ENCODE measurements at places on chromosomes 3 and 15.

DNA sequence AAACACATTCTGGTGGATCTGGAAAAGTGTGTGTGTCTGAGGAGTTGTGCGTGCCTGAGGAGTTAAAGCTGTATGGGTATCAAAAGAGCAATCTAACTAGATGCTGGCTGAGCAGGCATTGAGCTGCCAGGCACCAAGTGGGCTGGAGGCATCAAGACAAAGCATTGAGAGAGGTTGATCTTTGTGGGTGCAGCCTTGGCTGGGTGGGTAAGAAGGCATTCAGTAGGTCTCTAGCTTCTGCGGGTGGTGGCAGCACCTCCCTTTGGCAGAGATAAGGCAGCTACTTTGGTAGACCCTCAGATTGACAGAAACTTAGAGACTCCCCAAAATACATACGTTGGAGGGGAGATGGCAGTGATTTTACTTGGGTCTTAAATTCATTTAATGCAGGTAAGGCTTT is 15.8 kb upstream of the TMEM212 start:
- DNase-seq = no peak

- no peak for DNase-seq
Measured at GRCh38 chr3:32229565-32229964, 8.9 kb upstream of the CMTM8 start.

DNA sequence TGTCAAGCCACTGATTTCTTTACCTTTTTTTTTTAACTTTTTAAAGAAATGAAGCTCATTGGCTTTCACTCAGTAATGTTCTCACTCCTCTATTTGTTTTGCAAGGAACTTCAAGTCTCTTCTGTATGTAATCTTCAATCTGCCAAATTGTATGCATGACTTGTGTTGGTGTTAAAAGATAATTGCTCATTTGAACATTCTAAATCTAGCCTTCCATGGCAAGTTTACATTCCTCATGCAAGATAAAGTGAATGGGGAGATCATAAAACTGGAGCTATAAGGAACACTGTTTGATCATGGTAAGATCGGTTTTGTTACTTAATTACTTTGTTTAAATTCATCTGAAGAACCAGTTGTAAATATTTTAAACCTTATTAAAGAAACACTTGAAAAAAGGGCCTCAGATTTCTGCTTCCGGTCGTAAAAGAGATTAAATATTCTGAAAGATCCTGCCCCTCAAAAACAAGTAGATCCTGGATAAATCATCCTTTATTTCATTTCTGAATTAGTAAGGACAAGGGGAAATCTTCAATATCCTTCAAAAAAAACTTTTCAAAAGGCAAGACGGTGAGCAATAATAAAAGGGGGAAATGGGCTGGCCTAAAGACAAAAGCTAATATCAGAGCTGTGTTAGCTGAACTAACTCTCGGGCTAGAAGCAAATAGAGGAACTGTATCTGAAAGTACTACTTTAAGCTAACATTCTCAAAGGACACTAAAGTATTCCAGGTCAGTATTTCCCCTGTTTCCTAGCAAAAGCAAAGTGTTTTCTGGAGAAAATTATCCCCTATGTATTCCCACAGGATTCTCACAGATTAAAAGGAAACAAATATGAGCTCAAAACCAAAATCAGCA is 107.0 kb upstream of the ATP11B start:
- no peak for DNase-seq

DNA sequence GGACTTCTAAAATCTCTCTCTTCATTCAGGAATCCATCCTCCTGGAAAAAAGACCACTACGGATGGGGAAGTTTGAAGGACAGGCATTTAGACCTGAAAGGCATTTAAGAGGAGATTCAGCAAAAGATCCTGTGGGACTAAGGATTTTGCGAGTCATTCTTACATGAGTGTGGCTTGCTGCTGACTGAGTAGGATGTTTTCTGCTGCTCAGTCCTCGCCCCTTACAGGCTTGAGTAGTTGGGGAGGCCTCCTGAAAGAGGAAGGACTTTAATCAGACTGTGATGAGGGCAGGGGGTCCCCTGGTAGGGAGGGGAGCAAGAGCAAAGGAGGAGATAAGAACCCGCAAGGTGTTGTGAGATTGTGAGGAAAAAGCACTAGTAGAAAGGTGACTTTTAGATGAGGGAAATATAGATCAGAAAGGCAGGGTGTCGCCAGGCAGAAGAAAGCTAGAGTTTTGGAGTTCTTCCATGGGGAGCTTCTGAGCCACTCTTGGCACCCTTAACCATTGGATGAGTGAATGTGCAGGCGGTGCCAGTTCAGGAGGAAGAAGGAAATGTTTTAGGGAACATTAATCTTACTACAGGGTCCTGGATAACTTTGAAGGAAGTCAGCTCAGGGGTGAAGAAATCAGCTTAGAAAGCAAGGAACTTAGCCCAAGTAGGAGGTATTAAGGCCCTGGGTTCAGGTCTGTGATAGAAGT is 171.1 kb downstream of the RORA start:
- DNase-seq = no peak

DNA sequence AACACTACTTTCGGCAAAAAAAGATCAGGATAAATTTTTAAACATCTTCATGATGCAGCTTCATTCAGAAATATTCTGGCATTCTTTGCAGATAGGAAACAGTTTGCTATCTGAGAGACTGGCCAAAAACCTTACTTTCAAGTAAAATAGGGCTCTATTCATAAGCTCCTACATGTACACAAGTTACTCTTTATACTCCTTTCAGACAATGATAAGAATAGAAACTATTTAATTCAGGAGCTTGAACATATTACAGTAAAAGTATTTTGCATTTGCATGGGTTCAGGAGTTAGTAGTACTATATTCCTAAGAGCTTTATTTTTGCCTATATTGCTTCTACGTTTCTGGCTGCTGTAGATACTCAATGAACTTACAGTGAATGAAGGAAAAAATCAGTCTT is 70.5 kb downstream of the PLOD2 start:
- DNase-seq = no peak

DNA sequence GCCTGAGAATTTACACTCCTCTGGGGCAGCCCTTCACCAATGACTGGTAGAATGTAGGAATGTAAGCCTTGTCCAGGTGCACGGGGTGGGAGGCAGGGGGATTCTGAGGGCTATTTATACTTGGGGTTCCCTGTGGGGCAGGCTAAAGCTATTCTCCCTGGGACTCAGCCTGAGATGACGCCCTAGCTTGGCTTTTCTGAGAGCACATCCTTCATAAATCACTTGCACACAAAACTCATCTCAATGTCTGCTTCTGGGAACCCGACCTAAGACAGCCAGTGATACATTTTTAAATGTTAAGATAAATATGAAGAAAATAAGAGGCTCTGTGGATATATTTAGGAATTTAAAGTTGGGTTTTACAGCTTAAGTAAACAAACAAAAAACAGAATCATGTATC is 16.6 kb downstream of the TMEM158 start:
- no peak for DNase-seq

GRCh38 chr15:59632714-59633113 is 21.1 kb downstream of the GCNT3 start:
- no peak for DNase-seq

DNA sequence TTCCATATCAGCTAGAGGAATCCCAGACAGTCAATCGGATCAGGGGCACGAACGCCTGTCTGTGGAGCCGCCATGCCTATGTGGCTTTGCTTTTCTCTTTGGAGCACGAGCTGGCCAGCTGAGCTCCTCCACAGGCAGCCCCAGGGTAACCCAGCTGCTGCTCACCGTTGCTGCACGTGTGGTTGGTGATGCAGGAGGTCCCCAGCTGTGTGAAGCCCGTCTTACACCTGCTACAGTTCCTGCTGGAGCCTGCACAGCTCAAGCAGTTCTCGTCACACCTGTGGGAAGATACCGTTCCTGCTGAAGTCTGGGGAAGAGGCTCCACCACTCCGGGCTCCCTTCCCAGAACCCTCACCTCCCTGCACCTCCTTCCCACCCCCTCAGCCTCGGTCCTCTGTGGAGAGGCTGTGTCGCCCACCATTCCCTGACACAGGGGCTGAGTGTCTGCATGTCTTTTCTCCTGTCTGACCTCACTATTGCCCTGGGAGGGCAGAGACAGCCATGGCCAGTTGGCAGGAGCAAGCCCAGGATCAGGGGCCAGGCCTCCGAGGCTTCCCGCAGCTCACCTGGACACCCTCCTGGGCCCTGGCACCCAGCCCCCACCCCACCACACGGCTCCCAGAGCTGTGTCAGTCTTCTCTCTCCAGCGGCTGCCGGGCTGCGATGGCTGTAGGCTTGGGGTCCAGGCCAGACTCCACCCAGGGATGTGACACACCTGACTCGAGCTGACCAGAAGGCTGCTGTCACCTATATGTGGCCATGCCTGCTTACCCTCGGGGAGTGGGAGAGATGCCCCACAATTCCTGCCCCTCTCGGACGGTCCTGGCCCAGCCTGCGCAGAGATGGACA is 12.2 kb upstream of the SNRPA1 start:
- no peak for DNase-seq

DNA sequence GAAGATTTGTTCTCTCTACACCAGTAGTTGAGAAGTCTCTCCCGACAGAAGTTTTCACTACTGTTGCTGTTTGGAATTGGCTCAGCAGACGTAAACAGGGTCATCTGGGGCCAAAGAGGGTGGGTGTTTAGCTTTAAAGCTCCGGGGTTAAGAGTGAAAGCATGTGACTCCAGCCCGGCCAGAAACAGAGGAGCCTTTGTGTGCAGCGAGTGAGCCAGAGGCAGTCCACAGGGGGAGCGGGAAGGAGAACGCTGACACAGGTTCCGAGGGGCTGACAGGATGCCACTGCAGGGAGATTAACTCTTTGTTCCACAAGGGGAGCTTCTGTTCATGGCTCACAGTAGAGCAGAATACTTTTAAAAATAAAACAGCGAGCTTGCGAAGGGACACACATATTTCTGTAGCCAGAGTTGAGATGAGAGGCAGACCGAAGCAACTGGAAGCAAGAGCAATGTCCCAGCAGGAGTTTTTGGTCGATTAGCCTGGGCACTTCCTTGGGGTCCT is 26.9 kb downstream of the BMF start:
- DNase-seq = no peak

DNA sequence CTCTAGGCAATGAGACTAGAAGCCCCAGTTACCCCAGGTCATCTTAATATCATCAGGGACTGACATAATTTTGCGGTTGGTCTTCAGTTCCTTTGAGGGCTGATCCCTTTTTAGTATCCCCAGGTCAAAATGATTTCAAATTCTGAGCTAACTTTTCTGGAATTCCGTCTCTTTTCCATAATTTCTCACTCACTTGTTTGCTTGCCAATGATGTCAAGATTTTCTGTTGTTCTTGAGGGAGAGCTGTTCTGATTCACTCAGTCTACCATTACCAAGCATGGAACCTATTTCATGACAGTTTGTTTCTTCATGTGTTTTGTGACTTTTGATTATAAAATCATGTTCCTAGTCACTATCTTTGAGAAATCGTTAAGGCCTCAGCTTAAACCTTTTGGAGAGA is 190.5 kb upstream of the LYSMD4 start:
- DNase-seq = no peak

DNA sequence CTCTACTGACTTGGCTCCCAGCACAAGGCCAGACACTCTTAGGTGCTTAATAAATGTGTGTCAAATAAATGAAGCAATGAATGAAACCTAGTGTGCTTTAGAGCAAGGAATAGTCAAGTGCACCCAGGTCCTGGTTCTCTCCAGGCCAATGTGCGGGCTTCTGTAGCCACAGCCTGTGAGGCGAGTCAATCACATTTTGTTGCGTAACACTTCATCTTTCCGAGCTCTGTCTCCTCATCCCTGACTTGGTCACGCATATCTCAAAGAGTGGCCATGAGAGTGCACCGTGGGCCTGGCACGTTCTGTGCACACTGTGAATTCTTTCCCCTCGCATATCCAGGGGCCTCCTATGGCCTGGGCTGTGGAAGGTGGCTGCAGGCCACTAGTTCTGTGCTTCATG is 11.4 kb upstream of the SH3GL3 start:
- no peak for DNase-seq

GRCh38 chr3:38059148-38059547 is 20.1 kb downstream of the DLEC1 start:
- DNase-seq = no peak

DNA sequence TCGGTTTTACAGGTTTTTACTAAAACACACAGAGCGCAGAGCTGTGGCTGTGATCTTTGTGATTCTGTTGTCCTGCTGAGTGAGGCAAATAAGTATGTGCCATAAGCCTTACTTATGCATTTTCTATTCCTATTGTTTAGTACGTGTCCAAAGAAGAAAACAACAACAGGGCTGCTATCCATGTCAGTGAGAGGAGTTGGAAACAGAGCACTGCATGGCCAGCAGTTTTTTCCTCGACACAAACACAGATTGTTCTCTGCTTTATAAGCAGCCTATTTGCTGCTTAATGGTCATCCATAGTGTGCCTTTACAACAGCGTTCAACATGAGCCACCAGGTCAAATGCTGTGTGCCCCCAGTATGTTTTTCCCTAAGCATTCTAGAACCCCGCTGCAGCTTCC is 79.8 kb downstream of the SHQ1 start:
- no peak for DNase-seq

- DNase-seq = no peak
Measured at GRCh38 chr3:23217872-23218554, 14.9 kb downstream of the UBE2E2 start.

- no peak for DNase-seq
Measured at GRCh38 chr3:77917225-77917624, 877.3 kb downstream of the ROBO2 start.

DNA sequence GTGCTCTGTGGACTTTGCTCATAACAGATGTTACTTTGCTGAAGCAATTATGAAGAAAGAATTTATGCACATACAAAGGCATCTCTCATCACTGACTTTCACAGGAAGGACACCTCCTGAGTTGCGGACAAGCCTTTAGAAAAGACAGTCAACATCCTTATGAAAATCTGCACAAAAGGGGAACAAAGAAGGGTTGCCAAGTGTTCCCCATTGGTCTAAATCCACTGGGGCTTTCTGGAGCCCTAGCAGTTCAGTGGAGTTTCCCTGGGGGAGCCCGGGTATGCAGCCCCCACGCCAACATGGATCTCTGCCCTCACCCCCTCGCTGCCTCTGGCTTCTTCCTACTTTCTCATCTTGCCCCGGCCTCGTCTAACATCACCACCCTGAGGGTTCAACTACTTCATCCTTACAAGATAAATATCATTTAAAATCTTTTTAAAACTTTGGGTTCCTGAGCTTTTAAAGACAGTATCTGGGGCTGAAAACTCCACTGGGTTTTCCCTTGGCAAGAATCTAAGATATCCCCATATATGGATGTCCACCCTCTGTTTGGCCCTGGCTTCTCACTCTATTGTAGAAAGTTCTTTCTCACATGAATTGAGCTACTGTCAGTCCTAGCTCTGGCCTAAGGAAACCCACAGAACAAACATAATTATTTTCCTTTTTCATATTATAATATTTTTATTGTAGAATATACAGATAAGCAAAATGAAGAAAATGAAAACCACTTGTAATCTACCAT is 207.9 kb upstream of the RGMA start:
- no peak for DNase-seq

DNA sequence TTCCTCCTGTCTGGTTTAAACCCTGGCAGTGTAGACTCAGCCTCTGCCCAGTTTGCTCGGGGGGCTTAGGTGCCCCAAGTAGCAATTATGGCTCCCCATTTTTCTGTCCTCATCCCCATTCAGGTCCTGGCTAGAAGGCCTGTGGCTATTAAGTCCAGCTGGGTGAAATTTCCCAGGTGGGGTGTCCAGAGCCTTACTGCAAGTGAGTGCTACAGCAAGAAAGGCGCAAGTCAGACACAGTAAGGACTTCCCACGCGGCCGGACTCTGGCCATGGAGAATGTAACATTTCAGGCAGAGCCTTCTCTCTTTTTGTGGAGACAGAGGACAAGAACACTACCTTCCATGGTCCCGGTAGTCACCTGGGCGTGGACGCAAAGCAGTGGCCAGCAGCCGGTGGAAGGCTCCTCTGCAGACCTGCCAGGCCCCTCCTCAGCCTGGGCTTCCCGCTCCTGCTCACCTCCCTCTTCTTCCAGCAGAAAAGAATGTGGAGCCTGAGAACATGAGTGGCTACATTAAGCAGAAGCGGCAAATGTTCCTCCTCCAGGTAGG is 23.3 kb downstream of the CFAP100 start:
- DNase-seq = no peak

Measured in GM04503 (cell line).